ENCODE measurements at places on chromosomes 3 and 15.

DNA sequence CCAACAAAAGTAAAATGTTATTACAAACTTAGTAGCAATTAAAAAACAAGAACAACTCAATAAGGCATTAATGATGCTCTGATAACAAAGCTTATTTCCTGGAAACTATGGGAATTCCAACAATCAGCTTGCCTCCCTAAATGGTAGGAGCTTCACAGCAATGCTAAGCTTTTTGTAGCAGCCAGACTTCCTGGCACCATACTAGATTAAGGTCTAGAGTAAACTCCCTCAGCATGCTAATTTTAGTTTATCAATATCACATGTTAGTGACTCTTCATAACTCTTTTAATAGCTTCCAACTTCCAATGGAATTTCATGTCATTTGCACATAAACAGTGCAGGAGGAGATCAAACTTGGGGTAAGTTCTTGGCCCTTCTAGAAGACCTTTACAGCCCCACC is 782.0 kb downstream of the MCTP2 start:
- no peak for DNase-seq

GRCh38 chr15:101225658-101226057 is 26.2 kb downstream of the CHSY1 start:
- DNase-seq: no peak

DNA sequence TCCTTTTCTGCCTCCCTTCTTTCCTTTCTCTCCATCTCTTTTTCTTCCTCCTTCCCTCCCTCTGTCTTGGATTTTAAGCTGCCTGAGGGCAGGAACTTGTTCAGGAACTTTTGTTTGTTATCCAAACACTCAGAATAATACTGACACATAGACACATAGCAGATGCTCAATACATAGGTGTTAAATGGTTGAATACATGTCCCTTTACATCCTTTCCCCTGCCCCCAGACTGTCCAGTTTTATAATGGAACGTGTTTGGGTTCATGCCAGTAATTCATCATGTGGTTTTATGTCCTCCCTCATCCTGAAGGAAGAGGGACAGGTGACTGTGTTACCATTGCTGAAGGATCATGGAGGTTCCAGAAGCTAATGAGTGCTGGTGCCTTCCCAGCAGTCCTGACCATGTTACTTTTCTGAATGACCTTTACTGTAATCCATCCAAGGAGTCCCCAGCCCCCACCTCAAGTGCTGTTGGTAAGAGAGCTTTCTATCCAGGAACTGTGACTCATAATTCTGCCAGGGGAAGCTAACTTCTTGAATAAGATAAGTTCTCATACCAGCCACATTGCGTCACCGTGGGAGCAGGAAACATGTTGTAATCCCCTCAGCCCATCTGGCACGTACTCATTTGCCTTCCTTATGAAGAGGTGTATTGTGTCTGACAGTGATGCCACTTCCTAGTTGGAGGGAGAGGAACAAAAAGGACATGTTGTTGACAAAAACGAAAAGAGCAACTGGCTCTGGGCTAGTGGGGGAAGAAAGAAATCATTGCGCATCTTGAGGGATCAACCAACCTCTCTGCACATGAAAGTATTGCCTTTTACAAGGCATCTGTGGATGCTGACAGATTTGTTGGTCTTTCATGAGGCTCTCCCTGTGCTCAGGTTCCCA is 52.4 kb downstream of the IL1RAP start:
- peak; percentile 72 for DNase-seq

GRCh38 chr3:13801361-13802204 is 78.3 kb downstream of the WNT7A start:
- no peak for DNase-seq

- DNase-seq: no peak
These were observed 276.3 kb upstream of the DNAJC19 start for GRCh38 chr3:181265750-181266333.

DNA sequence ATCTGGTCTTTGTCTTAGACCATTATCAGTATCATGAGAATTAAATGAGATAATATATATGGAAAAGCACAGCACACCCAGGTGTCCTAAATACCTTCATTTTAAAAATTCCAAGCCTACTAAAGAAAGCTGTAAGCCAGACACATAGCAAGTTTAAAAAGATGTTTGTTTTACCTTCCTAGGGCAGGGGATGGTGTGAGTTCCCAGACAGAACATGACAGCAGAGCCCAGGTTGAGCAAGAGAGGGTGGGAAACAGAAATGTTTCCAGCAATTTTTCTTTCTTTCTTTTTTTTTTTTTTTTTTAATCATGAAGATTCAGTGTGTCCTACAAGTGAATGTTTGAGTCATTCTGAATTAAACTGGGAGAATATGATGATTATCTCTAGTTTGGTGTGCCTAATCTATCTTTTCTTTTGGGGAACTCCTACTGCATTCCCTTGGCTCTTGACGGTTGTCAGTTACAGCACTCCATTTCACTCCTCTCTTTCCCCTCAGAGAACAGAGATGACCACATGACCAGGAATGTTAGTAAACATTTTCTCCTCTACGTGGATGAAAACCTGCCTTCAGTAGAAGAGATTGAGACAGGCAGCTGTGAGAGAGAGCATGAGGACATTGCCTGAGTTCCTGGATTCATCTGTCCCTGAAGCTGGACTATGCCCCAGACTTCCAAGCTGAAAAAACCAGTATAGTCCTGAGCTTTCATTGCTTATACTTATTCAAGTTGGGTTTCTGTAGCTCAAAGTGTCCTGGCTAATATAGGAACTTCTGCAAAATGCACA is 54.5 kb upstream of the ARL14 start:
- no peak for DNase-seq

GRCh38 chr3:95333826-95334225 is 1271.0 kb downstream of the NSUN3 start:
- no peak for DNase-seq

DNA sequence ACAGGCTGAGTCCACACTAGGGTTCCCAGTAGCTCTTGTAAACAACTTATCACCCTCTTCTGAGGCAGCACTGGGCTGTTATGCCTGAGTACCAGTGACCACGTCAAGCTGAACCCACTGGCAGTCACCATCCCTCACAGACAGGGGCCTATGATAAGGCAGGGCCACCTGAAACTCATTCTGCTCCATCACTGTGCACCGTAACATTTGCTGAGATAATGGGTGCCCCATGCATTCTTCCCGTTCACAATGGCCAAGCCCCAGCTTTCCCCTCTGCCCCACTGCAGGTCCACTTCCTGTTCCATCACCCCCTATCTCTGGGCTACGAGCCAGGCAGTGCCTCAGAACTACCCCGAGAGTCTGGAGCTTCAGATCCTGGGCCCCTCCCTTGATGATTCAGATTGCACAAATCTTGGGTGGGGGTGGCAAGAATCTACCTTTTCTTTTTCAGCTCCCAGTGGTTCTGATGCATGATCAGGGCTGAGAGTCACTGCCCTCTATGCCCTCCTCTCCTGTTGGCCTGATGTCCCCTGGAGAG is 158.0 kb downstream of the RAB11A start:
- no peak for DNase-seq

DNA sequence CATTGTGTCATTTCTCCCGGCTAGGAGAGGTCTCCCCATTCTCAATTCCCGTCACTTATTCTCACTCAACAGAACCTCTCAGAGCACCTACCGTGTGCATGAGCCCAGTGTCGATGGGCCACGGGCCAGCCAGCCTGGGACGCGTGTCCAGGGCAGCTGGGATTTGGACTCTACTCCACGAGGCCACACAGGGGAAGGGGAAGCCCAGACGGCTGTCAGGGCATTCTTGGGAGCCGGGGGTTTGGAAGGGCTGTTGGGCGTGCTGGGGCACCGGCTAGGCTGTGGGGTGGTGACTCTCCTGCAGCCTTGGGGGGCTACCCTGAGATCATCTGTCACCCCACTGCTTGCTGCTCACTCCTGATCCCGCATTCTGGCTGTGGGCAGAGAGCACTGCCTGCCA is 41.7 kb upstream of the PCSK6 start:
- DNase-seq: no peak

GRCh38 chr3:114565216-114565615 is 271.4 kb downstream of the TIGIT start:
- DNase-seq: peak; percentile 53

DNA sequence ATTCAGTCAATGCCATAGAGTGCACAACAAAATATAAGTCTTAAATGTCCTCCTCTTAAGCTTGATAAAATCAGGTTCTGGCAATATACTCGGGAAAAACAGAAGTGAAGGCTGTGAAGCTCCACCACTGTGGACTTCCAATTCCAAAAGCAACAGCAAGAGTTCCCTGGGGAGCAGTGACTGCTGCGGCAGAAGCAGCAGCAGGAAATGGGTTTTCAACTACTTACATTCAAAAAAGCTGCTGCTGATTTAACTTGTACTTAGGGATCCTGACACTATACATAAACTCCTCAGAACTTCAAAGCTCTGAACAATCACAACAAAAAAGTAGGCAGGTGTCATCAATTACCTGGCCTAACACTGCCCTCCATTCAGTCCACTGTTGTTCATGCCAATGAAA is 4.7 kb downstream of the CEP152 start:
- DNase-seq: no peak

DNA sequence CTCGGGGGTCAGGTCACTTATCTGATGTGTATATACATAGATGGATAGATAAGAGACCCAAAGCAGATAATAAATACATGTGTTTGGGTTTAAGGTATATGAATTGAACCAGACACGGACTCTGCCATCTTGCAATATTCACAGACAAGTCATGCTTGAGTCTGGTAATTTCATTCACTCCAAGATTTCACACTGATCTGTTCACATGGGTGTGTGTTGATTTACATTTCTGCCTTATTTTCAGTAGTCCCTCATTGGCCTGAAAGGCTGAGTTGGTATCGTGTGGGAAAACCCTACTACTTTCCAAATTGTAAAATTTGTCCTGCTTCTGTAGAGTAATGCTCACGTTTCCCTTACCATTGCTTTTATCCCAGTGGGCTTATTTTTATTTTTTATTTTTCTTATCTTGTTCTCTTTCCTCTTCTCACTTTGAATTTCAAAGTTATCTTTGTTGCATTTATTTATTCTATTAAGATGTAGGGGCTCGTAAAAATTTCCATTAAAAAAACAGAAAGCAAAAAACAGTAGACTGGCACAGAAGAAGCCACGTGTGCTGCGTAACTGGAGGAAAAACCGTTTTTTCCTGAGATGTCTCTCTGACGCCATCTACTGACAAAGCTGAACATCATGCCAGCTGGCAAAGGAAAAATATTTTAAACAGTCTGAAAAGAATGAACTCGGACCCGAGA is 10.8 kb upstream of the MFSD1 start:
- no peak for DNase-seq

GRCh38 chr3:150307311-150308036 is 100.6 kb upstream of the TSC22D2 start:
- DNase-seq: no peak

- DNase-seq: no peak
These were observed 7.4 kb downstream of the MESD start for GRCh38 chr15:80982205-80982604.

DNA sequence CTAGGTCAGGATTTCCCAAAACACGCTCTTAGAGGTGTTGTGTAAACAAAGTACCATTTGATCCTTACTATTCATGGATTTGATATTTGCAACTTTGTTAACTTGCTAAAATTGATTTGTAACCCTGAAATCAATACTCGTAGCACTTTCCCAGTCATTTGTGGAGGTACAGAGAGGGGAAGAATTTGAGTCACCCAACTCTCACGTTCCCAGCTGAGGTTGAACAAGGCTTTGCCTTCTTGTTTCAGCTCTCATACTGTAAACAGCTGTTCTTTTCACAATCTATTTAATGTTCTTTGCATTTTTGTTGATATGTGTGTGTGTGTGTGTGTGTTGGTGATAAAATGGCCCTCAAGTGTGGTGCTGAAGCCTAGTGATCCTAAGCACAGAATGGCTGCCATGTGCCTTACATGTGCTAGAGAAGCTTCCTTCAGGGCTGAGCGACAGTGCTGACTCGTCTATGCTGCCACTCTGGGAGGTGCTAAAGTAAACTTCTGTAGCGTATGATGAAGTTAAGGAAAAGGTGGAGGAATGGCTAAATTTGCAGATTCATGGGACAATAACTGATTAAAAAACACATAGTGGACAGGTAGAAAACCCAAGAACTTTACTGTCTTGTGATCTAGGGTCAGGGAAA is 173.2 kb downstream of the APBA2 start:
- no peak for DNase-seq

DNA sequence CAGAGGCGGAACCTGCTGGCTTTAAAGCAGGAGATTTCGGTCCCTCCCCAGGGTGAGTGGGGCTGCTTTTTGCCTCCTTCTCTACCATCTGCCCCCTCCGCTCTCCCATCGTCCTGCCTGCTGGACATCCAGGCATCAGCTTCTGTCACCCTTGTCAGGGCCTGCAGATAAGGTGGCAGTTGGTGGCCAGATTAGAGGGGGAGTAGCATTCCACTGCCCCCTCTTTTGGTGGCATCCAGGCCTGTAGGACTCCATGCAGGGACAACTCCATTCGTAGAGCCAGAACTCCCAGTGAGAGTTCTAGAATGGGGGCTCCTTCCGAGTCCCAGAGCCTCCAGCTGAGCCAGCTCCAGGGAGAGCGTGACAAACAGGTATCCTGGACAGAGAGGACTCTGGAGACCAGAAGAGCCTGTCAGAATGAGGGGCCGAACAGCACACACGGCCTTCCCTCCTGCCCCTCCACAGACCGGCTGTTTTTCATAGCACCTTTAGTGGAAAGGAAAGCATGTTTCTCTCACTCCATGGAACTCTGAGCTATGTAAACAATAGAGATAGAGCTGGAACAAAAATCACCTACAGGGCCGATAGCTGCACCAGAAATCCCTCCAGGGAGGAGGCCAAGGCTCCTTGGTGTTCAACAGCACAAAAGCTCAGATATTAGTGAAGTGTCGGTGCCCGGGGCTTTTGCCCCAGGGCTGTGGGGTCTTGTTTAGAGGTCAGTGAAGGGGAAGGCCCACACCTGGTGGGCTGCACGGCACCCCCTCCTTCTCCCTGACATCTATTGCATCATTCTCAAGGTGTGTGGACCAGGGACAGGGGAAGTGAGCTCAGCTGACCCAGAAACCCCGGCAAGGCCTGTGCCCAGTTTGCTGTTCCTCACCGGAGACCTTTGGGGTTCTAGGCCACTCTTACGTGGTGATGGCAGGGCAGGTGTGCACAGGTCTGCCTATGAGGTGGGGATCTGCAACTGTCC is 34.2 kb downstream of the MAGEF1 start:
- no peak for DNase-seq

DNA sequence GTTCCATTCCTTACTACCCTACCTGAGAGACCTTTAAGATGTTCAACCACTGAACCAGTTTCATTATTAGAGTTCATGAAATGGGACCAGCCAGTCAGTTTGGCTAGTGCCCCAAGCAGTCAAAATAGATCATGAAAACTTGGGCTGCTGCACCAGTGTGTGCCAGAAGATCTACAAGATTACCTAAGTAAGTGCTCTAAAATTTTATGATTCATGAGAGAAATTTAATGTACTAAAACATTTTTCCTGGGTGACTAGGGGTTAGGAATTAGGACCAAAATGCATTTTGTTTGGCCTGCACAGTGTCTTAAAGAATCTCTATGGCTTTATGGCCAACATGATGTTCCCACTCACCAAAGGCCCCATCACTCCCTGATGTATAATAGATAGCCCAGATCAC is 214.7 kb downstream of the ATP8B4 start:
- DNase-seq: no peak

GRCh38 chr3:45021524-45022297 is 4.4 kb upstream of the CLEC3B start:
- DNase-seq: no peak

GRCh38 chr3:185815391-185816282 is 9.2 kb downstream of the IGF2BP2 start:
- DNase-seq: no peak

- no peak for DNase-seq
These were observed 7.9 kb upstream of the SOX2 start for GRCh38 chr3:181703601-181704420.

GRCh38 chr15:65400760-65401610 is 21.8 kb downstream of the IGDCC4 start:
- DNase-seq: no peak

GRCh38 chr3:172931746-172932285 is 181.3 kb downstream of the ECT2 start:
- DNase-seq: no peak

All from dorsolateral prefrontal cortex (tissue), 122 donors.